ENCODE measurements at places on chromosomes 11 and 22.

DNA sequence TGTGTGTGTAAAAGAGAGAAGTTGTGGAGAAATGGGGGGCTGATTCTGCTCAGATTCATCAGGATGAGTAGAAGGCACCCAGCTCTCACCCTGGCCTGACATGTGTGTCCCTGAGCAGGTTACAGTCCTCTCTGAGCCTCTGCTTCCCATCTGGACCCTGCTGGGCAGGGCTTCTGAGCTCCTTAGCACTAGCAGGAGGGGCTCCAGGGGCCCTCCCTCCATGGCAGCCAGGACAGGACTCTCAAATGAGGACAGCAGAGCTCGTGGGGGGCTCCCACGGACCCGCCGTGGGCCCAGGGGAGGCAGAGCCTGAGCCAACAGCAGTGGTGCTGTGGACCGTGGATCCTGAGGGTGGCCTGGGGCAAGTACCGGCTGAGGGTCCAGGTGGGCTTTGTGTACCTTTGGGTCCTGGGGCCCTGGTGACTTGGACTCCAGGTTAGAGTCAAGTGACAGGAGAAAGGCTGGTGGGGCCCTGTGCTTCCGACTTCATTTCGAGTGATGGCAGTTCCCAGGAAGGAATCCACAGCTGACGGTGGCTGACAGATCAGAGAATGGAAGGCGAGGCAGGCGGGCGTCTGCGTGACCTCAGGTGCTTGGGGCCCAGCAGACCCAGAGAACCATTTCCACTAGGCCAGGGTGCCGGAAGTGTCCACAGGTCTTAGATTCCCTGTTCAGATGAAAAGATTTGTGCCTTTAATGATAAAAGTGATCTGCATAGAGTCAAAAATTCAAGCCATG lies 21.9 kb downstream of the NEAT1 start:
- no peak for DNase-seq

GRCh38 chr11:16818284-16818683 lies 79.8 kb downstream of the C11orf58 start:
- peak; percentile 39 for DNase-seq

DNA sequence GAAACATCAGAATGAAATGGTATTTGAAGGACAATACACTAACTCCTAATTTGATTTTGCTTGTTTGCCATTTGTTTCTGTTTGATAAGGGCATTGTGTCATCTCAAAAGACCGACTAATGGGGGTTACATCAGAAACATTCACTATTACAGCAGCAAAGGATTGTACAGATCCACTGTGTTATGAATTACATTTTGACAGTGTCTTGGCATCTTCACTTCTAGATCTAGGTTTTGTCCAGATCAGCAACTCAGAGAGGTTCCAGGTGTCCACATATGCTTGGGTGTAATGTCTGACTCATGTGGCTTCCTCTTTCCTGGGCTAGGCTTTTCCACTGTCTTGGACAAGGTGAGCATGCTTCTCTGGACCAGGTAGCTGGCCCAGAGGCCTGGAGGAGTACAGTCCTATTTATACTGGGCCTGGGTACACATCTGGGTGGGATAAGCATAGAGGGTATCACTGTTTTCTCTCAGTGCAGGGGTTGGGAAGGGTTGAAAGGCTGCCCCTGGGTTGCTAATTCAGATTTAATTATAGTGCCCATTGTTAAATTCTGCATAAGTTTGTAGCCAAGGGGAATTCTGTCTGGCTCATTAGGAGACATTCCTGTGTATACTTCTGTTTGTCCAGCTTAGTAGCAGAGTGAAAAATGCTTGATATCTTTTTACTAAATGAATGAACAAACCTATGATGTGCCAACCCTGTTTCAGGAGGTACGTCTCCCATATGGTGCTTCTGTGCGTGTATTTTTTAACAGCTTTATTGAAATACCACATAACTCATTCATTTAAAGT lies 23.8 kb downstream of the DDI1 start:
- no peak for DNase-seq

DNA sequence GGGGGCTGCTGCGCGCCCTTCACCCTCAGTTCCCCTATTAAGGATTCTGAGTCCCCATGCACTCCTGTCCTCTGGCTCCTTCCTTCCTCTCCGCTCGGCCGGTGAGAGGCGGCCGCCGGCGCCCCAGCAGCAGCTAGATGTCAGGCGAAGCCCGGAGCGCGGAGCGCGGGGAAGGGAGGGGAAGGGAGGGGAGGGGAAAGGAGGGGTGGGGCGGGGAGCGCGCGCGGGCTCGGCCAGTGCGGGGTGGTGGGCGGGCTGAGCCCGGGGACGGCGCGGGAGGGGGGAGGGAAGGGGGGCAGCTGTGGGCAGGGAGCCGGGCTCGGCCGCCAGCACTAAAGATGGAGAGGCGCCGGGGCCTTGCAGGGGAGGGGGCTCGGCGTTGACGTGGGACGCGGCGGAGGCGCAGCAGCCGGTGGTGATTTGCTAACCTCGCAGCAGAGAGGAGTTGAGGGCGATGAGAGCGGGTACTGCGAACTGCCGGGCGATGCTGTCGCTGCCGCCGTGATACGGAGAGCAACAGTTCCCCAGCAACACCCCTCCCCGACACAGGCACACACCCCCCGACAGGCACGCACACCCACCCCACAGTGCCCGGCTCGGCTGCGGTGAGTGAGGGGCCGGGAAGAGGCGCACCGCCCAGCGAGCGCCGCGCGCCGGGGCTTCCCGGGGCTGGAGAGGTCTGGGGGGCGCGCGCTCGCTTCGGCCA lies at the start of gene ZBTB16:
Gene ZBTB16 (plus strand): TSS at position 434 of the 706 bp plus-strand sequence. CDS start 3,590 bp downstream, outside the sequence.
- no peak for DNase-seq

- DNase-seq, result no peak
Measured at GRCh38 chr11:103887001-103887658, 149.3 kb upstream of the DDI1 start.

DNA sequence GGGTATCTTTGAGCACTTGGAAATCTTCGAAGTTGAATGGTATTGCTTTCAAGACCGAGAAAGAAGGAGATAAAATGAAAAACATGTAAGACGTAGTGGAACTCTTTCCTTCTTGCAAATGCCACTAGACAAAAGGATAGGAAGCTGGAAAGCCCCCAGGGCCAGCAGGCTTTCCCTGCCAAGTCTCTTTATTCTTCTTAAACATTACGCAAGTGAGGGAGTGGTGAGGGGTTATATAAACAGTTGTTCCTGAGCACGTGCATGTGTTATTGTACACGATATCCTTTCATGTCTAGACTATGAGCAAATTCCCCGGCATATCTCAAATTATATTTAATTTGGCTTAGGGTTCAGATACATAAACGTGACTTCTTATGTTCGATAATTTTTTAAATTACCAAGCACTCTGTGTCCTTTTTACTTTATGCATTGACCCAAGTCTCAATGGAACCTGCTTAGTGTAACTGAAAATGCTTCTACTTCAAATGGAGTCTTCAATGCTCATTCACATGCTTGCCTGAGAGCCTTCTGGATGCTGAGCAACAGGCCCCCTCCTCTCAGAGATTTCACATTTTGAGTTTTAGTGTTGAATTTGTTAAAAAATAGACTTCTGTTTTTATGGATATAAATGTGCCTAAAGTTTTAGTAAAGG lies 59.0 kb downstream of the PPP2R1B start:
- DNase-seq, result peak; percentile 28

DNA sequence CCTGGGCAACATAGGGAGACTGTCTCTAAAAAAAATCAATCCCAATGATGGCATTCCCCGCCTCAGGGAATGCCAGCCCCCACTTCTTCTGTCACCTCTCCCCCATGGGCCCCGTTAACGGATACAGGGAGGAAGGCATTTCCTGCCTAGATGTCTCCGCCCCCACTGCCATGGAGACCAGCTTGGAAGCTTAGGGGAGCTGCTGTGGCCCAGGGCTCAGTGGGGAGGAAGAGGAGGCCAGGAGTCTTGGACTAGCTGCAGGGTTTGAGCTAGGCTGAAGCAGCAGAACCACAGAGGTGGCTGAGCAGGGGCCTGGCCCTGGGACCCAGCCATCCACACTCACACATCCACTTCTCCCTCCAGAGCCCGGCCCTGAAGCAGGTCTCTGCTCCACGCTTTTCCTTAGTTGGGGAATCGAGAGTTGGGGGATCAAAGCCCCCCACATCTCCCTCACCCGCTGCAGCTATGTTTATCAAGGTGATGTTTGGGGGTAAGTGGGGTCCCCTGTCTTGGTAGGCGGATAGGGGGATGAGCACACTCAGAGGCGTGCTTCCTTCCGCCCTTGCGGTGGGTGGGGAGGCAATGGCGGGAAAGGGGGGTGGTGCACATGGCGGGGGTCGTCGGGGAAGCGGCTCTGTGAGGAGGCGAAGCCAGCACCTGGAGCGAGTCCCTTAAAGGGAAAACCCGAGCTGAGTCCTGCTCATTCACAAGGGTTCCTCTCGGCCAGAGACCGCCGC lies at the start of gene C22orf15:
Gene C22orf15 (plus strand): TSS at position 149 of the 737 bp plus-strand sequence. CDS start 317 bp downstream, at position 466.
- peak; percentile 67 for DNase-seq

GRCh38 chr22:39439170-39439569 lies 17.6 kb upstream of the MGAT3 start:
- DNase-seq, result peak; percentile 54

Data from Daoy (cell line).